ENCODE measurements at places on chromosomes 2 and 18. TPM values are rescaled to one million over a fixed set of nuclear protein-coding genes. Genes with fewer than 3 reads are reported as not detected.

GREB1 gene
- total RNA-seq: 1.1 TPM

IL18RAP gene
- total RNA-seq: not detected

CXCR1 gene
- not detected for total RNA-seq

CERS6 gene
- total RNA-seq: 16.0 TPM

AKAIN1 gene
- not detected for total RNA-seq

EFR3B gene
- total RNA-seq: 0.37 TPM

MEIS1 gene
- total RNA-seq: 15.8 TPM

RTN4 gene
- 242 TPM for total RNA-seq

MYOM1 gene
- under 0.01 TPM for total RNA-seq

CHRND gene
- not detected for total RNA-seq

CPS1 gene
- 15.4 TPM for total RNA-seq

SP5 gene
- total RNA-seq: not detected

SLC66A3 gene
- total RNA-seq: 26.0 TPM

SLC35F6 gene
- 61.0 TPM for total RNA-seq

IL18R1 gene
- total RNA-seq: 0.73 TPM

TTC31 gene
- total RNA-seq: 12.9 TPM

NIF3L1 gene
- 37.1 TPM for total RNA-seq

SRD5A2 gene
- under 0.01 TPM for total RNA-seq

RNMT gene
- 20.7 TPM for total RNA-seq

GTF2A1L gene
- not detected for total RNA-seq

EFEMP1 gene
- total RNA-seq: 72.9 TPM

C2orf74 gene
- 6.5 TPM for total RNA-seq

Data from subcutaneous preadipocyte (primary cell).